ENCODE measurements at places on chromosomes 13 and 19. TPM values are rescaled to one million over a fixed set of nuclear protein-coding genes. Genes with fewer than 3 reads are reported as not detected.
A peak's percentile ranks its signal among the peaks of the same experiment; 100 is the strongest.

DNA sequence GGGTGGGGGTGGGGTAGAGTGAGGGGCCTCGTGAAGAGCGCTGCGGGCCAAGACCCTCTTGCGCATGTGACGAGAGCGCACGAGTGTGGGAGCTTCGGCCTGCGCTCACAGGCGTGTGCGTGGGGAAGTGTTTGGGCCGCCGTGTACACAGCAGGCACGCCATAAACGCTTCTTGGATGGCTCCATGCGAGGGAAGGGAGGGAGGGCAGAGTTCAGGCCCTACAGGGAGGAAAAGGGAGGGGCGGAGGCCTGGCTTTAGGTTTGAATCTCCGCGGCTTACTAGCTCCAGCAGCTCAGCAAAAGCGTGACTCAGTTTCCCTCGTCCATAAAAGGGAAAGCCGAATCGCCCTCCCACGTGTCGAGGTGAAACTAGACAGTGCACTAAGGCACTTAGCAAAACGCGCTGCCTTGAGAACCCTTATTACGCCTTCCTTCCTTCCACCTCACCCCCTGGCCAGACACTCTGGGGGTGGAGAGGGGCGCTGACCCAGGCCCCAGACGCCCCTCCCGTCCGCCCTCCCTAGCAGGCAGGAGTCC lies 12.5 kb downstream of the GADD45B start:
- DNase-seq = peak; percentile 25

DNA sequence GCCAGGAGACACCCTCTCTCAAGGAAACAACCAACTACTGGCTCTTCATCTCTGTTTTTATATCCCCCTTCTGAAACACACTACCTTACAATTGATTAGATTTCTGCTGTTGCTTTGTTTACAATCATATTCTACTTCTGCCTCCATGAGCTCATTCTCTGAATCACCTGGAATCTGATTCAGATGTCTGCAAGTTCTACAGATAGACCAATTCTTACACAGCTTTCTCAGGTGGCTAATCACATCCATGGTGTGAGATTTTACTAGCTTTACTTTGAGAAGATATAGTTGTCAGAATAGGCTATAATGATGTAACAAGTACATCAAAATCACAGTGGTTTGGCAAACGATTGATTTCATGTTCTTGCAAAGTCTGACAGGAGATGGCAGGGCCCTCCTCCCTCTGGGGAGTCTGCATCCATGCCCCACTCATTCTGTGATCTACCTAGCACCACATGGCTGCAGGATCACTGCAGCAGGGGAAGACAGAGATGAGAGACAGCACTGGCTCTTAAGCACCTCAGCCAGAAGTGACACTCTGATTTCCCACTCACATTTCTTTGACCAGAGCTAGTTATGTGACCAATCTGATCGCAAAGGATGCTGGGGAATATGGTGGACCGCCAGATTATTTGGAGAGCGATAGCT lies 243.7 kb downstream of the FOXO1 start:
- no peak for DNase-seq

- no peak for DNase-seq
Measured at GRCh38 chr19:1856345-1856697, 7.1 kb downstream of the KLF16 start.

- DNase-seq = no peak
Measured at GRCh38 chr19:56966225-56966696, 125.7 kb upstream of the PEG3 start.

GRCh38 chr13:110942248-110942981 lies 27.5 kb upstream of the ANKRD10 start:
- DNase-seq = no peak

- peak; percentile 77 for DNase-seq
Measured at GRCh38 chr13:110138010-110138699, 168.8 kb downstream of the COL4A1 start.

GRCh38 chr13:37113534-37113933 lies 8.1 kb upstream of the CSNK1A1L start:
- DNase-seq = no peak

DNA sequence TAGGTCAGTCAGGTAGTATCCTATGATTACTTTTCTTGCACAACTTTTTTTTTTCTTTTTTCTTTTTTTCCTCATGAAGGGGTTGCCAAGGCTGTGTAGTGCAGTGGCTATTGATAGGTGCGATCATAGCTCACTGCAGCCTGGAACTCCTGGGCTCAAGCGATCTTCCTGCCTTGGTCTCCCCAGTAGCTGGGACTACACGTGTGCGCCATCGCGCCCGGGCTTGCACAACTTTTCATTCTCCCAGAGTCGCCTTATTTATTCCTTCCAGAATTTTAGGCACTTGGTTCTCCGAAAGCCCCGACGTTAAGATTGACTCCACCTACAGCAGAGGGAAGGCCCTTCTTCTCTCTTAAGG lies 867 bp upstream of the ZNF613 start:
- no peak for DNase-seq

DNA sequence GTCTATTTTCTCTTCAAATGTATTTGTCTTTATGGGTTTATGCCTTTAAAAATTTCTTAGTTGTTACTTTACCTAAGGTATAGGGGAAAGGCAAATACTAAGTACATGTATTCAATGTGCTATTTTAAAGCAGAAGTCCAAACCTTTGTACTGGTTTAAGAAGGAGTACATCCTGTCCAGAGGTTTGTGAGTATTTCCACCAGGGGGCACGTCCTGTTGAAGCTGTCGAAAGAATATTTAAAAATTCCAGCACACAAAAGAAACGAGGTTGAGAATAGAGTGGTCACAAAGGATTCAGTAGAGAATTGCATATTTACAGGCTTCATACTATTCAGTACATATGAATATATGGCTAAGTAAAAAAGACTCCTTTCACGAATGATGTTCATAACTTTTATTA lies 59.8 kb downstream of the URI1 start:
- no peak for DNase-seq

DNA sequence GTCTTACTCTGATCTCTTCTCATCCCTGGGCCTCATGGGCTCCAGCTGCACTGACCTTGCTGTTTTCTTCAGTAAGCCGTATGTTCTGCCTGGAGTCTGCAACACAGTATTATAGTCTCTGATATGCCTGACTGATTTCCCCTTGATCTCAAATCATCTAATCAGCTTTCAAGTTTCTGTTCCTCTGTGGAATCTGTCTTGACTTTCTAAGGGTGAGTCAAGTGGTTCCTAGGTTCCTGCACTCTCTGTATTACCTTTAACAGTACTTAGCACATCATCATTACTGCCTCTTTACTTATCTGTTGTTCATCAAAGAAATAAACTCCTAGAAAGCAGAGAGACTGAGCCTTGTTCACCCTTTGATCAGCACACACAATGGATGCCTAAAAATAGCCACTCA lies 350.7 kb downstream of the LMO7 start:
- DNase-seq = no peak

Gene EPSTI1
- total RNA-seq = 3.8 TPM

Gene LYPD3
- not detected for total RNA-seq

Data from thyroid gland (tissue), 4 donors.